Thoracic aorta (tissue), 2 donors: ENCODE measurements at places on chromosomes 6 and 20.

DNA sequence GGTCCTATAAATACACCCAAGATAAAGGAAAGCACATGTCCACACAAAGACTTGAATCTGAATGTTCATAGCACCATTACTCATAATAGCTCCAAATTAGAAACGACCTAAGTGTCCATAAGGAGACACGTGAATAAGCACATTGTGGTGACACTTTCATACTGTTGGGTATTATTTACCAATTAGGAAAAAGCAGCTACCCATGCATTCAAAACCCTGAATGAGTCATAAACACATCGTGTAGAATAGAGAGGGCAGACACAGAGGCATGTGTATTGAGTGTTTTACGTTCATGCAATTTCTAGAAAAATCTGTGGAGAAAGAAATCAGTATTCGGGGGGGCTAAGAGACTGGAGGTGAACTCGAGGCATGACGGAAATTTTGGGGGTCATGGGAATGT, 396.7 kb downstream of the THBS2 start:
- DNase-seq = no peak

DNA sequence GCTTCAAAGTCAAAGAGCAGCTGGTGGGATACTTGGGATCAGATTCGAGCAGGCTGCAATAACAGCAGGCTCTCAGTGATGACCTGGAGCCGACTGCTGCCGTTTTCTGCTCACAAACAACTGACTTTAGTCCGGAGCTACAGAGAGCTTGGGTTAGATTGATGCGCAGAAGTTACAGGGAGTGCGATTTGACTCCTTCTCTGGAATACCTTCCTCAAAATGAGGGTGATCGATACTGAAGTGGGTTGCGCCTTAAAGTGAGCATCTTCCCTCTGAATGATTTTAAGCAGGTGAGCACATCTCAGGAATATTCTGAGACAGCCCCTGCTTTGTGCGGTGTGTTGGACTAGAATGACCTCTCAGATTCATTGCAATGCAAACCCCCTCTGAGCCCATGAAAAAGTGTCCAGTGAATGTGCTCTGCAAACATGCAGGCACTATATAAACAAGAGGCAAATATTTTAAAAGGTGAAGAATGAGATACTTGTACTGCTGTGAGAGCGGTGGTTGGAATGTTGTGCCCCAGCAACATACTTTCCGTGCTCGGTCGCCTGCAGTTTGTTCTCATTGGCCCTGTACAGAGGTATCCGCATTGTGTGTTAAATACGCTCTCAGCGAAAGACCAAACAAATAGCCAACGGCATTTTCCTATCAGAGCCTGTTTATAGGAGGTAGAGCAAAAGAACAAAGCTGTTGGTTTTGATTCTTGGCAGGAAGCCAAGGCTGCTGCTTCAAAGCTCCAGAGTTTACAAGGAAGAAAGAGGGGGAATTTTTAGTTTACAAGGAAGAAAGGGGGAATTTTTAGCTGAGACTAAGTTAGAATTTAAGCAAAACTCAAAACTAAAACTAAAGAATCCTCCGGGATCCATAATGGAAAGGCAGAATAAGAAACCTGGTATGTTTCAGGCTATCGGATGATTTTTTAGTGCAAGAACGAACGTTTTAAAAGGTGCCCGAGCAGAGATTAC, 67.7 kb downstream of the PHACTR2 start:
- DNase-seq = no peak

GRCh38 chr6:5204376-5204775, 56.4 kb downstream of the LYRM4 start:
- DNase-seq = no peak

GRCh38 chr20:1254254-1254653, 11.8 kb upstream of the SNPH start:
- DNase-seq = no peak

DNA sequence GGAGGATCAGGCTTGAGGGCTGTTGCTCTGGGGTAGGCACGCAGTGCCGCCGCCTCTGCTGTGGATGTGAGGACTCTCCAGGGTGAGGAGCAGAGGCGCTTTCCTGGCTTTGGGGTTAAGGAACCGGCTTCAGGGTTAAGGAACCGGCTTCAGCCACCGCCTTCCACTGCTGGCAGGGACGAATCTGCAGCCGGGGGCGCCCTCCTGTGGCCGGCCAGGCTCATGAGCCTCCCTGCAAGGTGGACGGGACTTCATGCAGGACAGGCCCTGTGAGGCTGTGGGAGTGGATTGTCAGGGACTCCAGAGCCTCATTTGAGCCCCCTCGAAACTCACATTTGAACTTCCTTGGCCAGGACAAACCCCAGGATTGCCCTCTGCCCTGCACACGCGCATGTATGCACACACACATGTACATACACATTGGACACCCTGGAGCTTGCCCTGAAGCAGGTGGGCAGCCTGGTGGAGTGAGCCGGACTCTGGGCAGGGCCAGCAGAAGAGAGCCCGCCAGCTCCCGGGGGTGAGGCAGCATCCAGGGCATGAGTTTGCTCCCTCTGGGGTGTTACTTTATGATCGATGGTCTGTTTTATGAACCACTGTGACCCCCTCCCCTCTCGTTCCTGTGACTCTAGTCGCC, 146.9 kb downstream of the PHACTR3 start:
- no peak for DNase-seq

- no peak for DNase-seq
Observed at GRCh38 chr6:6696867-6697531, 108.5 kb downstream of the LY86 start.

- DNase-seq = no peak
Observed at GRCh38 chr6:70253923-70254322, 49.0 kb downstream of the COL9A1 start.

DNA sequence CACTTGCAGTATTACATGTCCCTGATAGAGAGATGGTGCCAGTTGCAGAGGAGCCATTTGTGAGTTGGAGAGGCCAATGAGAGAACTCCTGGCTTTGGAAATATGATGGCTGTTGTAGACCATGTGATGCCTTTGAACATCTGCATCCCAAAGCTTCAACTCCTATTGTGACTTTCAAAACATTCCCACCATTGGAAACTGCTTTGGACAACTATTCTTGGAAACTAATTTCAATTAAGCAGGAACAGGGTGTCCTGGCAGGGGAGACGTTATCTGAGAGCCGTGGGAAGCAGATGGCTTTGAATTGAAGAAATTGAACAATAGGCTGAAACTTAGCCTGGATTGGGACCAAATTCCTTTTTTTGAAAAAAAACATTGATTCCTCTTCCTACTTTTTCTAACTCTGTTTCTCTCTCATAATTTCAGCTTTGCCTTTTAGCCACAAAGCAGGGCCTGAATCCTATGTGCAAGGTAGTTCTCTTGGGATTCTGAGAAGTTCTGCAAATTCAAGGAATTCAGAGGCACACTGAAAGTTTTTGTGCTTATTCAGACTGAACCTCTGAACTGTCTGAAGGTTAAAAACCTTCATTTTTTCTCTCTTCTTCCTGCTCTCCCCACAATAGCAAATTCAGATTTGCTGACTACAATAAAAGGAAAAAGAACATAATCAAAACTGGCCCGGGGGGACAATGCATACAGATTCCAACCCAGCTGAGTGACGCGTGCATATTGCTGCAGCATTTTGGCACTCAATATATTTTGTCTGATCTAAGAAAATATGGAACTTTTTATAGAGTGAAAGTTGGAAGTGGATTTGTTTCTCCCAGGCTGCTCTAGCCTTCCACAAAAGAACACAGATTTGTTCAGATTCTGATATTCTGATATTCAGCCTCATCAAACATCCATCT, 720.4 kb upstream of the CHD6 start:
- no peak for DNase-seq

GRCh38 chr6:39347906-39348585, 25.5 kb upstream of the KCNK16 start:
- no peak for DNase-seq

- no peak for DNase-seq
Observed at GRCh38 chr6:147077251-147077650, 127.0 kb upstream of the STXBP5 start.

- no peak for DNase-seq
Observed at GRCh38 chr6:124947971-124948451, 14.2 kb upstream of the RNF217 start.

DNA sequence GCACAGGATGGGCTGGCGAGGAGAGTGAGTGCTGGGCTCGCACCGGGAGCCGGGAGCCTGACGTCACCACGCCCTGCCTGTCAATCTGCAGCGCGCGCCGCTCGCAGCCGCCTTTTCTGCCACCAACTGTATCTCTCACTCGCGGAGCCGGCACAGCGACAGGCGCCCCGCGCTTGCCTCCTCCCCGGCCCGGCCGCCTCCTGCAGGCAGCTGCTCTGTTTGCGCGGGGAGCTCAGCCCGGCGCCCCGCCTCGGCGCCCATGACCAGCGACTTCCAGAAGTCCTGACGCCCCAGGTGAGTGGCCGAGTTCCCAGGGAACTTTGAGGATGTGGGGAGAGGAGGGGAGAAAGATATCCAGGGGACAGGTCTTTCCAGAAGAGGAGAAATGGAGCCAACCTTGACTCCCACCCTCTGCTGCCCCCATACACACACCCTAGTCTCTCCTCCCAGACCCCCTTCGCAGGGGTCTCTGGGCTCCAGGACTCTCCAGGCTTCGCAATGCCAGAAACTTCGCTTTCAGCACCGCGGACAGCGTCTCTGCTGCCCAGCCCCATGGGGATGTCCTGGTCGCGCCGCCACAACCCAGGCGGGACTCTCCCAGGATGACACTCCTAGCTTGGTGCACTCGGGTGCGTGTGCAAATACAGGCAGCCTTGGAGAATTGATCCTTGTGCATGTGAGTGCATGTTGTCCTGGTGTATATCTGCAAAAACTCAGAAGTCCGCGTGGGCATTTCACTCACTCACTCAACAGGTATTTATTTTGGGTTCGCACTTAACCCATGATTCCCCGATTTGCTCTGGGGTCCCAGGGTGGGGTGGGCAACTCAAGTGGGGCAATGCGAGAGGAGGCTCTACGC, at the start of gene GPR6:
GPR6 (plus strand) TSS at position 138 of the 859 bp plus-strand sequence. CDS start 802 bp downstream, outside the sequence.
- DNase-seq = no peak

- no peak for DNase-seq
Observed at GRCh38 chr6:79240509-79240908, 6.0 kb upstream of the HMGN3 start.

DNA sequence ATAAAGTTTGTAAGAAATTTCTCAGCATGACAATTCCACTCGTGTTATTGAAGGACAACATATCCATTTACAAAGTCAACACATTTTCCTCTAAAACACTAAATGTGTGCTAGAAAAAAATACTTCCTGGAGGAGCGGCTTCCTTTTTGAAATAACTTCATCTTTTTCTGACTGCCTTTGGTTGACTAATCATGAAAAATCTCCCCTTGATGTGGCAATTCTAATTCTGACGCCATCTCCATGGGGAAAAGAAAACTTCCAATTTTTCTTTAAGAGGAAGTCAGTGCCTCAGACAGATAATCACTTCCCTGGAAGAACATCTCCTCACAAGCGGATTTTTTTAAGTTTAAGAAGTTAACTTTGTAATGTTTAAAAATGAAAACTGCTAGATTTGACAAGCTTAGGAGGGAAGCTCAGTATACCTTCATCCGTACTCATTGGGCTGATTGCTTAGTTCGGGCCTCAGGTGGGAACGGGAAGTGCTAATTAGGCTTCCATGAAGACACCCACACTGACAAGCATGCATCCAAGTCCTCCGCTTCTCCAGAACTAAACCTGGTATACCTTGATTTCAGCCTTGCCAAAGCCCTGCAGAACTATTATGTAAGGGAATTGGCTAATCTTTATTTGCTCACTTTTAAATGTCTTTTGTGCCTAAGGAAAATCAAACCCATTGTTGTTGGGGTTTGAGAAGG, 35.1 kb upstream of the DUSP22 start:
- no peak for DNase-seq

DNA sequence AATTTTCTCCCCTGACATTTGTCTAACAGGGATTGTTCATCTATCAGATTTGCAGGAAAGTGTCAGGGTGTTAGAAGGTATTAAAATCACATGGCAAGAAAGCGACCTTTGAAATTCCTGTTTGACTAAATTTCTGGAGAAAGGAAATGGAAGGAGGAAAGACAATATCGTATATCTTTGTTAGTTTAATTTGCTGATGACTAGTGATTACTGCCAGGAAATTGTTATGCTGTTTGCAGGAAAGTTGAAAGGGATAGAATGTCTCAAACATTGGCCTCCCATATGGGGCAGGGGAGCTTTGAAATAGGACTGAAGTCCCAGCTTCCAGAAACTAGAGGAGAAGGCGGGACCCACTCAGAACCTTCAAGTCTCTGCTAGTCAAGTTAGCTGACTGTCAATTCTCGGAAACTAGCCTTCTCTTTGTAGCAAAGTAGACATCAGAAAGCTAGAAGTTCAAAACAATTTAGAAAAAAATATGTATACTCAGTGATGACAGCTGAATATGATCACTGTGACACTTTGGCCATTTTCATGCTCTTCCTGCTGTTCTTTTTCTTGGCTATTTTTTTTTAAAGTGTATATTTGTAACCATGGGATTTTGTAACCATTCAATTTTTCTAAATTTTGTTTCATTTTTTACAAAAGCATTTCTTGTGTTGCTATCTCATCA, 53.4 kb upstream of the RALGAPA2 start:
- no peak for DNase-seq

GRCh38 chr20:35588397-35588796, 27.2 kb upstream of the SPAG4 start:
- no peak for DNase-seq

DNA sequence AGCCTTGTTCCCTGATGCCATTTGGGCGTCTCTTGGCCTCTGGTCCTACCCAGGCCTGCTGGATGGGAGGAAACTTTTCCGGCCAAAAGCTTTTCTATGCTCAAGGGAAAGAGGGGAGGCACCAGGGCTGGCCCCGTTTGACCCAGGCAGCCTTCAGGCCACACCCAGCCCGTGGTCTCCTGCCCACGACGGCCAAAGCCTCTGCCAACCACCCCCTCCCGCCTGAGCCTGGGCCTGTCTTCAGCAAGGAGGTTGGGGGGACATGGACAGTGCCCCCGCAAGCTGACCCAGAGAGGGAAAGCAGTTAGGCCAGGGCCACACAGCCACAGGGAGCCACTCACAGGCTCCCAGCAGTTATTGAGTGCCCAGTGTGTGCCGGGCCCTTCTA, 49.5 kb downstream of the SRC start:
- no peak for DNase-seq

DNA sequence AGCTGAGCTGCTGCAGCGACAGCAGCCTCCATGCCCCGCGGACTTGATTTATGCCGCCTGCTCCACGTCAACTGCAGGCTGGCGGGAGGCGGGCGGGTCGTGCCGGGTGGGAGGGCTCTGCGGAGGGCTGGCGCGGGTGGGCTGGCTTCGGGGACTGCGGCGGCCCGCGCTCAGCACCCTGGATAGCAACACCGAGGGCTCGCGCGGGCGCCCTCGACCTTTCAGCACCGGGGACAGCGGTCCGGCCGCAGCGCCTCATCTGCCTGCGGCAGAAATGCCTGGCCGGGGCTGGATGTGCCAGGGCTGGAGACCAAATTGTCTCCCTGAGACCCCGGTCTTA, 792 bp downstream of the SNAP25 start:
- peak; percentile 16 for DNase-seq

GRCh38 chr20:39532205-39532604, 570.1 kb downstream of the DHX35 start:
- DNase-seq = no peak

GRCh38 chr6:159943968-159944598, 24.8 kb upstream of the IGF2R start:
- DNase-seq = no peak
